ENCODE measurements at places on chromosomes 5 and 9.
A peak's percentile ranks its signal among the peaks of the same experiment; 100 is the strongest.

DNA sequence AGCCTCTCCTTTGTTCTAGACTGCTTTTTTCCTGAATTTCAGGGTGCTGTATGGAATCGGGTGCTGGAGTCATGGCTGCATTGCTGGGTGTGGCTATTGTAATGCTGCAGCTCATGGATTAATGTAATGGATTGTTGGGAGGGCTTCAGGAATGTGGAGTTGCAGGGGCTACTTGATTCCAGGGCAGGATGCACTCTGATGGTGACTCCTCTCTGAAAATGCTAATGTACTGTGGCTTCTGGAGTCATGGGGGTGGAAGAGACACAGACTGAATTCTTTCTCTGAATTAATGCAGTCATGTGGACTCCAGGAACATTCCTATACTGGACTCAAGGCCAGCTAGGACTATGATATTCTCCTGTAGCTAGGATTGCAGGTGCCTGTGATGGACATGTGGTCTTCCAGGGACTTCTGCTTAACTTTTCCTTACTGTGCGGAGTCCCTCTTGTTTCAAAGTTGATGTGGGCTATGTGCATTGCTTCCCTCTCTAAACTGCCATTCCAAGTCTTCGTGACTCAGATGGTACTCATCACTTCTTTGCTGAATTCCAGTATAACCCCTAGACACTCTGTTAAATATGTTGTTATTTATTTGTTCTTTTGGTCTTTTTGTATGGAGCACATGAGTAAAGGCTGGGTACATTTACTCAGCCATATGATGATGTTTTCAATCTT, 396.2 kb downstream of the KCTD16 start:
- no peaks in the 10 kb centered on the region for H3K27me3 ChIP-seq
- H3K4me1 ChIP-seq, result no peaks in the 10 kb centered on the region
- H3K4me3 ChIP-seq, result no peak overlapping the region
- no peak for DNase-seq
- no peaks in the 10 kb centered on the region for H3K36me3 ChIP-seq

- no peak overlapping the region for H3K4me3 ChIP-seq
- H3K4me1 ChIP-seq, result no peaks in the 10 kb centered on the region
- H3K27me3 ChIP-seq, result peaks cover 25% of the 10 kb centered on the region
- H3K36me3 ChIP-seq, result peaks cover 3% of the 10 kb centered on the region
These were observed 183.5 kb downstream of the ROR2 start for GRCh38 chr9:91766315-91767069.

DNA sequence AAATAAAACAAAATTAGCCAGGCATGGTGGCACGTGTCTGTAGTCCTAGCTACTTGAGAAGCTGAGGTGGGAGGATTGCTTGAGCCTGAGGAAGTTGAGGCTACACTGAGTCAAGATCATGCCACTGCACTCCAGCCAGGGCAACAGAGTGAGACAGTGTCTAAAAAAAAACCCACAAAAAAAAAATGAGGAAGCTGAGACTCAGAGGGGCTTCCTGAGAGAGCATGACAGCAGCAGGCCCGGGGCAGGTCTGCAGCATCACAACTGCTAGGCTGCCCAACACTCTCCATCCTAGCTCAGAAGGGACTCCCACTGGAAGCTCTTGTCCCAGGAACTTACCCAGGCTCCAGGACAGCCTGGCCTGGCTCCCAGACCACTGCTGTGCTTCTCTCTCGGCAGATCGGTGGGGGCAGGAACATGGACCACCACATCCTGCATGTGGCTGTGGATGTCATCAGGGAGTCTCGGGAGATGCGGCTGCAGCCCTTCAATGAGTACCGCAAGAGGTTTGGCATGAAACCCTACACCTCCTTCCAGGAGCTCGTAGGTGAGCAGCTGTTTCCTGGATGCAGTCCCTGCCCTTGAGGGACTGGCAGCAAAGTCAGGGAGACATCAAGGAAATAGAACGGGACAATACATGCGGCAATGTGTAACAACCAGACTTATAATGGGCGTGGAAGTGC, 19.1 kb downstream of the PTGS1 start:
- H3K4me3 ChIP-seq, result peak overlapping the region; percentile 37
- peak overlapping the region; percentile 67 for H3K27ac ChIP-seq
- peaks cover 24% of the 10 kb centered on the region for H3K36me3 ChIP-seq
- DNase-seq, result peak; percentile 57
- H3K27me3 ChIP-seq, result no peaks in the 10 kb centered on the region

- peaks cover 26% of the 10 kb centered on the region for H3K4me1 ChIP-seq
- no peaks in the 10 kb centered on the region for H3K27me3 ChIP-seq
- no peak for DNase-seq
These were observed 35.1 kb downstream of the MTAP start for GRCh38 chr9:21837501-21837900.

- H3K4me3 ChIP-seq, result no peak overlapping the region
- H3K27ac ChIP-seq, result no peak overlapping the region
- peaks cover 46% of the 10 kb centered on the region for H3K36me3 ChIP-seq
- no peak for DNase-seq
- no peaks in the 10 kb centered on the region for H3K27me3 ChIP-seq
These were observed 18.7 kb upstream of the ICE1 start for GRCh38 chr5:5403741-5404140.

DNA sequence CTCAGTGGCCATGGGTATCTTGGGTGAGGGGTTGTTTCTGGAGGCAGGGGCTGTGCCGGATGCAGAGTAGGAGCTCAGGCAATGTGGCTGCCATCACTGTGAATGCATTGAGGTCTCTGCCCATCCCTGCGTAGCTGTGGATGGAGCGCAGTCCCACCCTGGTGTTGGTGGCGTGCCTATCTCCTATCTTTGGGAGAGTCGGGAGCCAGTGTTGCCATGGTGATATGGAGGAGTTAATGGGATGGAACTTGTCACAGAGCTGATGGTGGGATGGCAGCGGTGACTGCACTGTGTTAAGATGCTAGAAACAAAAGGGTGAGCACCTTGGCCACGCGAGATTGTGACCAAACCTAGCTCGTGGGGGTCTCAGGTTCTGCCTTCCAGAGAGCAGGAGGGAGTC, 197.3 kb downstream of the MELK start:
- peaks cover 8% of the 10 kb centered on the region for H3K4me1 ChIP-seq
- DNase-seq, result no peak
- H3K36me3 ChIP-seq, result peaks cover 2% of the 10 kb centered on the region
- H3K27me3 ChIP-seq, result peaks cover 10% of the 10 kb centered on the region

DNA sequence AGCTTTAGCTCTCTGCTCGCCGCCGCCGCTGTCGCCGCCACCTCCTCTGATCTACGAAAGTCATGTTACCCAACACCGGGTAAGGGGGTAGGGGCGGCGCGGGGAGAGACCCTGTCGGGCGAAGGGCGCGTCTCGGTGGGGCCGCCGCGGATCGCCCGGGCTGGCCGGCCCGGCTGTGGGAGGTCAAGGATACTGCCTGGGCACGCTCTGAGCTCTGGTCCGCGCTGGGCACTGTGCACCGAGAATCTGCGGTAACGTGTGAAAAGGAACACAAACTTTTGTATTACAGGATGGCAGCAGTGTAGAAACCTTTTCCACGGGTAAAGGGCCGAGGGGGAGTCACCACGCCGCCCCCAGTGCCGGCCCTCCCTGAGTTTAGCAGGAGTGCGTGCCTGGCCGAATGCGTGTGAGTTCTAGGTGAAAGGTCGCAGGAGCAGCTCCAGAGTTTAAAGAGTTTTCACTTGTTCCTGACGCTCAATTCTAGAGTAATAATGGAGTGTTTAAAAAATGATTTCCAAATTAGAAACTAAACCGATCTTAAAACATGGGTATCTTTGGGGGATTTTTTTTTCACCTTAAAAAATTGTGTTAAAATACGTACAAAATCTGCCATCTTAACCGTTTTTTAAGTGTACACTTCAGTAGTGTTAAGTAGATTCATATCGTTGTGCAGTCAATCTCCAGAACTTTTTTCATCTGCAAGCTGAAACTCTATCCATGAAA, at the start of gene HSDL2:
HSDL2 (plus strand) TSS at position 7 of the 723 bp plus-strand sequence; CDS start at position 63, 56 bp downstream.
- peak within 1 kb of the TSS; percentile 99 for H3K4me3 ChIP-seq
- peaks cover 52% of the 10 kb centered on the region for H3K4me1 ChIP-seq
- H3K27ac ChIP-seq, result peak within 1 kb of the TSS; percentile 93
- no peak for DNase-seq
- no peaks in the 10 kb centered on the region for H3K36me3 ChIP-seq

GRCh38 chr9:16671591-16672137, 198.8 kb downstream of the BNC2 start:
- H3K27me3 ChIP-seq, result no peaks in the 10 kb centered on the region
- no peak overlapping the region for H3K4me3 ChIP-seq
- no peaks in the 10 kb centered on the region for H3K4me1 ChIP-seq

- H3K36me3 ChIP-seq, result no peaks in the 10 kb centered on the region
- no peak overlapping the region for H3K27ac ChIP-seq
- no peak overlapping the region for H3K4me3 ChIP-seq
- H3K4me1 ChIP-seq, result no peaks in the 10 kb centered on the region
- DNase-seq, result no peak
These were observed 30.5 kb downstream of the C7 start for GRCh38 chr5:40939753-40940152.

- no peaks in the 10 kb centered on the region for H3K27me3 ChIP-seq
- DNase-seq, result no peak
- H3K27ac ChIP-seq, result peak overlapping the region; percentile 6
- H3K36me3 ChIP-seq, result peaks cover 30% of the 10 kb centered on the region
- no peak overlapping the region for H3K4me3 ChIP-seq
These were observed 7.1 kb downstream of the ACTL7A start for GRCh38 chr9:108869092-108869725.

DNA sequence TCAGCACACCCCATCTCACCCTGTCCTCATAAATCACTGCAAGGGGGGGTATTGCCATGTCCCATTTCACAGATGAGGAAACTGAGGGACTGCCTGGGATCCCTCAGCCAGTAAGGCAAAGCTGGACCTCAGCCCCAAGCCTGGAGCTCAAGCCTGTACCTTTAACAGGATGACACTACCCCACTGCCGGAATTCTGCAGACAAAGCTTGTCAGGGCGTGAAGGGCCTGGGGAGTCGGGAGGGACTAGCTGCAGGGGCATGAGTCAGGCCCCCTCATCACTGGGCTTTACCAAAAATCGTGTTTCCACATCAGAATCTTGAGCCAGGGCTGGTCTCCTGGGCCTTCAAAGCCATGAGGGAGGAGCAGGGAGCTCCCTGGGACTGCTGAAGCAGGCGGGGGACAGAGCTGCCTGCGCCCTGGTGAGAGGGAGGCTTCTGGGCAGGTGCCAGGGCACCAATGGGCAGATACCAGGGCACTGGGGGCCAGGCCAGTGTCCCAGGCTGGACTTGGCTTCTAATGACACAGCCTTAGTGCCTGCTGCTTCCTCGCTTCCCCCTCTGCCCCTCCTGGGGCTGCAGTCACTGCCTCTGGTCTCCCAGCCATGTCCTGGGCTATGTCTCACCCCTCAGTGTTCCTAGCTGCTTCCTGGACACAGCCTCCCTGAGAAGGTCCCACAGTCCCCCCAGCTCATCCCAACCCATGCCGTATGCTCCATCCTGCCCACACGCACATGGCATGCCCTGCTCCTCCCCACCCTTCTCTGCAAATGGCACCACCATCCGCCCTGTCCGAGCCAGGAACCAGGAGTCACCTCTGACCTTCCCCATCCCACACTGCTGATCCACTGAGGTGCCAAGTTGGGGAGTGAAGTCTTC, 80.7 kb downstream of the LMX1B start:
- peaks cover 2% of the 10 kb centered on the region for H3K4me1 ChIP-seq
- no peak overlapping the region for H3K4me3 ChIP-seq
- H3K27me3 ChIP-seq, result peaks cover 25% of the 10 kb centered on the region
- DNase-seq, result no peak

DNA sequence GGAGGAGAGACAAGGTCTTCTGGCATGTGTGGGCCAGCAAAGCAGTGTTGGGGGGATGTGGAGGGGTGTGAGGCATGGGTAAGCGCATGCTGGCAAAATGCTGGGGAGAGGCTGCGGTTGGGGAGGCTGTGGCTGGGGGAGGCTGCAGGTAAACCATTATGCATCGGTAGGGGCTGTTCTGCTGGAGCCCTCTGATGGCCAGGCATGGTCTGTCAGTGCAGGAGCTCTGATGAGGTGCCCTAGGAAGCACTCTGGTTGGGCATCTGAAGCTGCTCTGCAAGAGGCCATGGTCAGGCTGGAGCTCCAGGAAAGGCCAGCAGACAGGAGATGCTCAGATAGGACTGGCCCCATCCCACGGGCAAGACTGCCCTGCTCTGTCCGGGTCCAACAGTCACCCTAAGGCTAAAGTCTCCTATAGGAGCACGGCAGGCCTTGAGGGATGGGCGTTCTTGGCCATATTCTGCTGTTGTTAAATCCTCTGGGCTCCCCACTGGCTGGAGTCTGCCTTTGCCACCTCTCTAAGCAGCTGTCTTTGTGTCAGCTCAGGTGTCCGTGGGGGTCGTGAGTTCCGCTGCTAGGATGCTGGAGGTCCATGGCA, 28.7 kb downstream of the ITGA2 start:
- H3K4me1 ChIP-seq, result no peaks in the 10 kb centered on the region
- no peak for DNase-seq
- H3K4me3 ChIP-seq, result no peak overlapping the region
- no peaks in the 10 kb centered on the region for H3K36me3 ChIP-seq

DNA sequence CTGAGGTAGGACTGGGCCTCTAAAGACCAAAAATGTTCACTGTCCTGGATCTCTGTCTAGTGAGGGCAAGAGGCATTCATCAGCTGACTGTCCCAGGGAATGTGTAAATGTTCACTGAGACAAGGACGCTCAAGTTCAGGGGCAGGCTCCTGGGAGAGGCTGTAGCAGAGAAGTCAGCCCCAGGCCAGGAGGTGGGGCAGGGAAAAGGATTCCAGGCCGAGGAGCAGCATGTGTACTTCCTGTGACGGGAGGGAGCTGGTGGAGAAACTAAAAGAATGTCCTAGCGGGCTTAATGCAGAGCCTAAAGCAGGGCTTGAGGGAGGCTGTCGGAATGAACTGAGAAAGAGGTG, 205.8 kb downstream of the GABBR2 start:
- no peaks in the 10 kb centered on the region for H3K36me3 ChIP-seq
- DNase-seq, result no peak
- no peak overlapping the region for H3K27ac ChIP-seq
- peaks cover 18% of the 10 kb centered on the region for H3K27me3 ChIP-seq
- no peak overlapping the region for H3K4me3 ChIP-seq
- peaks cover 5% of the 10 kb centered on the region for H3K4me1 ChIP-seq

DNA sequence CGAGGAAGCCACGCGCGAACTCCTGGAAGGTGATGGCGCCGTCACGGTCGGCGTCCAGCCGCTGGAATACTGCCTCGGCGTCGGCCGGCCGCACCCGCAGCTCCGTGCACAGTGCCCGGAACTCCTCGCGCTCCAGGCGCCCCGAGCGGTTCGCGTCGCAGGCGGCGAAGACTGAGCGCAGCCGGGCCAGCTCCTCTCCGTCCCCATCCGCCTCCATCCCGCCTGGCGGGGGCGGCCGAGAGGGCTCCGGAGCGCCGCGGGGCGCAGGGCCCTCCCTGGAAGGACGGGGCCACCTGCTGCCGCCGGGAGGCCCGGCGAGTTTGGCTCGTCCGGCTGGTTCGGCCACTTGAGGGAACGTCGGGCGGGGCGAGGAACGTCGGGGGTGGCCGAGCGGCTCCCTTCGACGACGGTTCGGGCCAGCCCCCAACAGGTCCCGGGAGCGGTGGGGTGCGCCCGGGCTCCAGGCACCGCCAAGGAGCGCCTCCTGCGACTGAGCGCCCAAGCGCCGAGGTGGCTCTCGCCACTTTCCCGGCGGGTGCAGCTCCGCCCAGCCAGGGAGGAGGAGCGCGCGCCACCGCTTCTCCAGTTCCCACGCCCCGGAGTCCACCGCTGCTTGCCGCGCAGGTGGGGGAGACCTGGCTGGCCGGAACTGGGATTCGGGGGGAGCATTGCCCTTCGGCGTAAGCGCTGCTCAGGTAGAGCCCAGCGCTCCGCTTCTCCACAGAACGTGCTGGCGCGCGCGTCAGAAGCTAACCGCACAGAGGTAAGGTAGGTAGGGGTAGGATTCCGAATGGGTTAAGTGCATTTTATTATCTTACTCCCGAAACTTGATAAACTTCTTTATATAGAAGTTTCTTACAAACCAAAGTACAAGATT, at the start of gene RASEF:
RASEF (minus strand) TSS at position 492 of the 877 bp plus-strand sequence; CDS start at position 217, 275 bp downstream.
- H3K36me3 ChIP-seq, result no peaks in the 10 kb centered on the region

Measured in memory B cell (primary cell).